ENCODE measurements at places on chromosomes 2 and 18.

GRCh38 chr18:79988451-79989194 is at the start of gene TXNL4A:
Gene TXNL4A, minus strand, starts transcription at chr18:79988563. Its CDS starts 171 bp downstream, at chr18:79988392.
- peak; percentile 78 for DNase-seq

DNA sequence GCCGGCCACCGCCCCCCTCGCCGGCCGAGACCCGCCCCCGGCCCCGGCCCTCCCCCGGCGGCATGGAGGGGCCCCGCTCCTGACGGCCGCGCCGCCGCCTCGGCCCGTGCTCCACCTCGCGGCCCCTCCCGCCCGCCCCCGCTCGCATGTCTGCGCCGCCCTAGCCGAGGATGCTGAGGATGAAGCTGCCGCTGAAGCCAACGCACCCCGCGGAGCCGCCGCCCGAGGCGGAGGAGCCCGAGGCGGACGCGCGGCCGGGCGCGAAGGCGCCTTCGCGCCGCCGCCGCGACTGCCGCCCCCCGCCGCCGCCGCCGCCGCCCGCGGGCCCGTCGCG is 397 bp downstream of the ZCCHC2 start:
- no peak for DNase-seq

DNA sequence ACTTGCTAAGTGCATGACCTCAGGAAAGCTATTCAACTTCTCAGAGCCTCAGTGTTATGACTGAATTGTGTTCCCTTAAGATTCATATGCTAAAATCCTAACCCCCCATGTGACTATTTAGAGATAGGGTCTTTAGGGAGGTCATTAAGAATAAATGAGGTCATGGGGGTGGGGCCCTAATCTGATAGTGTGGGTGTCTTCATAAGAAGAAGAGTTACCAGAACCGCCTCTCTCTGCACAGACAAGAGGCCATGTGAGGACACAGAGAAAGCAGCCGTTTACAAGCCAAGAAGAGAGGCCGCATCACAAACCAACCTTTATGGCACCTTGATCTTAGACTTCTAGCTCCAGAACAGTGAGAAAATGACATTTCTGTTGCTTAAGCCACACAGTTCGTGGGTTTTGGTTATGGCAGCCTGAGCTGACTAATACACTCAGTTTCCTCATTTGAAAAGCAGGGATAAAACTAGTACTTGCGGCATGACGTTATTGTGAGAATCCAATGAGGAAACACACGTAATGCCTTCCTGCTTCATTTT is 9.9 kb downstream of the SH2D6 start:
- no peak for DNase-seq

DNA sequence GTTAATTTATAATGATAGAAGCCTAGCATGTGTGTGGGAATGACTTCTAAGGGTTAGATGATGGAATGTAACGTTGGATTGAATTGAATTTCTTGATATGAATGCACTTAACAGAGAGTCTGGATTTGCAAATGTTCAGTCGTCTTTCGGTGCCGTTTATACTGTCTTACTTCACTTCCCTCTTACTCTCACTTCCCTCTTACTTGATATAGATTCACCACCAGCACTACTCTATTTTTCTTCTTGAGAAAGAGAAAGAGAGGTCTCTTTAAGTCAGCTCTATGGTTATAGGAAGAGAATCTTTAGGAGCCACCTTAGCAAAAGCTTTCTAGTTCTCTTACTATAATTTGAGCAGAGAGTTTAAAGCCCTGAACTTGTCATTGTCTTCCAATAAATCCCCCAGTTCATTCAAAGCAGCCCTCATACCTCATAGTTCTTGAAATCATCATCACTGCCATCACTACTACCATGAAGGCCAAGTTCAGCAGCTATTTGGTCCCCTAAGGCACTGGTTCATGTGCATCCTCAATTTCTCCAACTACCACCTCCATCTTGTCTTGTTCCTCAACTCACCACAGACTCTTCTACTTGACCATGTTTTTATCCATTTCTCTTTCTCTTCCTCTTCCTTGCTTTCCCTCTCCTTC is 501.7 kb upstream of the TCF4 start:
- no peak for DNase-seq

DNA sequence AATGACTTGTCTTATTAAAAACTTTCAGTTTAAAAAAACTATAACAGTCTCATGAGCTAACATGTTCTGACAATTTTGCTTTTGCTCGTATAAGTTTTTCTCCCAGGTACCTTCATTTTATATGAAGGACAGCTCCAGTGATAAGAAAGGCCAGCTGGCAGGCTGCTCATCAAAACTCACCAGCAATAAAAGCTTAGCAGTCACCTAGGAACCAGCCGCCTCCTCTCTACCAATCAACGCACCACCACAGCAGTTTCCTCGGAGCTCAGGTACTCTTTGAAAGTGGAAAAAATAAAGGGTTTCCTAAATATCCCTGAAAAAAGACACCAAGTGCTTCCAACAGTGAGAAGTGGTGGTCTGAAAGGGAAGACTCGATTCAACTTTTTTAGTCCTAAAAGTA is 100.9 kb upstream of the CCDC150 start:
- DNase-seq: no peak

DNA sequence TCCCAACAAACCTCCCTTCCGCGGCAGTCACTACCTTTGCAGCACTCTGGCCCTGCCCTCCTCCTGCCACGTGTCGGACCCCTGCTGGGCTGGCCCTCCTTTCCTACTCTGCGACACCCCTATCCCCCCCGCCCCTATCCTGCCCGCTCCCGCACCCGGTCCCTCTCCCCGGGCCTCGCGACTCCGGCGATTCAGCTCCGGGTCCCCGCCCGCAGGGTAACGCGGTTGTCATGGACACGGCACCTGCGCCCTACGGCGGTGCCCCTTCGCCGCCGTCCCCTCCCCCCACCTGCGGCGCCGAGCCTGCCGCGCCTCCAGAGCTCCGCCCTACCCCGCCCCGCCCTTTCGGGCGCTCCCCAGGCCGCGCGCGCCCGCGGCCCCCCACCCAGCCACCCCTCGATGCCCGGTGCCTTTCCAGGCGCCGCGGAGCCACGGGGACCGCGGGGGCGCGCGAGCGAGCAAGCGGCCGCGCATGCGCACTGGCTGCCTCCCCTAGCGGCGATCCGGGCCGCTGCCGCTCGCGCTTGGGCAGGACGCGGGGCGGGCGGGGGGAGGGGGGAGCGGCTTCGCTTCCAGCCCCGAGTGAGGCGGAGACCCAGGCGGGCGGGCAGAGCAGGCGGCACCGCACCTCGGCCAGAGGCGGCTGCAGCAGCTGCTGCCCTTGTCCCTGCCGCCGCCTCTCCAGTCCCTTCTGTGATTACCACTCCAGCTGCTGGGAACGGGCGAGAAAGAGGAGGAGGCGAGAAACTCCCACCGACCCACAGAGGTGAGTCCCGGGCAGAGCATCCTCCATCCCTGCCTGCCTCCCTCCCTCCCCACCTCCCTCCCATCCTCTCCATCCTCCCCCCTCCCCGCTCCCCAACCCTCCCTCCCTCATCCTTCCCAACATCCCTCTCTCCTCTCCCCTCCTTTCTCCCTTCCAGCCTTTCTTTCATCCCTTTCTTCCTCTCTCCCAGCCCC is at the start of gene CTNNA2:
CTNNA2 (plus strand) TSS at position 610 of the 960 bp plus-strand sequence.
- peak; percentile 68 for DNase-seq

DNA sequence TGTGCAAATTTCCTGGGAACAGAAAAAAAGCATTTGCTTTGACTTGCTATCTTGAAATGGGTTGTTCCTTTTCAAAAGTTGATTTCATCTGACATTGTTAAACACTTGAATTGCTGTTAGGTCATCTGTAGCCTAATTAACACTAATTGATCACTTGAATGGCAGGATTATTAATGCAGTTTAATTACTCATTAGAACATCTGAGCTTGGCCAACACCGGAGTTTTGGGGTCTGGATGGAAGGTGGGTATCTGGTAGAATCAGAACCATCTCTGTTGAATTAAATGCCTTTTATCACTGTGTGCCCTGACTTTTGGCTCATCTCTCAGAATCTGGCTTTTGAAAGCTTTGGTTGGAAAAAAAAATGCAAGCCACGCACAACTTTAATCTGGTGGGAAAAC is 8.4 kb downstream of the DAPL1 start:
- no peak for DNase-seq

DNA sequence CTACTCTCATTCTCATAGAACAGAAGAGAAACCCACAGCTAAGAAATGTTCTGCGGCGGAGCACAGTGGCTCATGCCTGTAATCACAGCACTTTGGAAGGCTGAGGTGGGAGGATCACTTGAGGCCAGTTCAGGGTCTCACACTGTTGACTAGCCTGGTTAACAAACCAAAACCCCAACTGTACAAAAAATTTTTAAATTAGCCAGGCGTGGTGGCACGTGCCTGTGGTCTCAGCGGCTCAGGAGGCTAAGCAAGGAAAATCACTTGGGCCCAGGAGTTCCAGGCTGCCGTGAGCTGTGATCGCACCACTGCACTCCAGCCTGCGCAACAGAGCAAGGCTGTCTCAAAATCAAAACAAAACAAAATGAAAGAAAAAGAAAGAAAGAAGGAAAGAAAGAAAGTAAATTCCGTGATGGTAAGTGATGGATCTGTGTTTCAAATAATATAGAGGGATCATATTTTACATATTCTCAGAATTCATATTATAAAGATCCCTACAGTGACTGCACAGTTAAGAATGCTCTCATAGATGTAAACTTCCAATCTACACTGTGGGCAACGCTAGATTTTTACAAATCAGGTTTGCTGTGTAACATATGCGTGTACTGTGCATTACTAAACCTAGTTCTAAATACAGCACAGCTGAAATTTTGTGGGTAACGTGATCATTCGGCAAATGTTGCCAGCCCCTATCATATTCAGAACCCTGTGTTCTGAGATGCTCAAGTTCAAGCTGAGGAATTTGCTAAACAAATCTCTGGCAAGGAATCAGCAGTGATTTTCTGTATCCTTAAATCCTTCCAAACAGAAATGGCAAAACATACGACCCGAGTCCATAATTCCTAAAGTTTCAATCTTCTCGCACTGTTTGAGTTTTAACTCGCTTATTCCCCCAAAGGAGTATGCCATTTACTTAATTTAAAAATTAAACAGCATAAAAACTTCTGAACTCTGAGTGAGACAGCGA is 1.2 kb upstream of the RAB12 start:
- no peak for DNase-seq

DNA sequence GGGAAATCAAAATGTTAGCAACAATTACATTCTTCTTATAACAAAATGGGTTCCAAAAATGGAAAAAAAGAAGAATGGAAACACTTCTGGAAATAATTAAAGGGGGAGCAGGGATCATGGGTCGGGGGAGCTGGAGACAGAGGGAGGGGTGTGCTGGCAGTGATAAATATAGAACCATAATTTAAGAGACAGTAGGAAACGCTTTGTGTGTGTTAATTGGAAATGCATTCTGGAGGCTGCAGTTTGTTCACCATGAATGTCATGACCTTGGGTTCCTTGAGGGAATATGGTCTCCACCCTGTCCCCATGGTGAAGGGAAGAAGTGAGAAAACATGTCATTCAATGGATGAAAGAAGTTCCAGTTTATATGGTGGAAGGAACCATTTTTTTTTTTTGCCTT is 540.7 kb downstream of the TNS1 start:
- no peak for DNase-seq

- DNase-seq: no peak
Measured at GRCh38 chr2:51782921-51783765, 751.2 kb upstream of the NRXN1 start.

GRCh38 chr2:57141269-57141668 is 905.3 kb upstream of the VRK2 start:
- DNase-seq: no peak

All from iPS DF 6.9 (cell line).